Activated CD4-positive, alpha-beta T cell treated with anti-CD3 and anti-CD28 coated beads for 1 hour (primary cell): ENCODE measurements at places on chromosomes 12 and 14.

DNA sequence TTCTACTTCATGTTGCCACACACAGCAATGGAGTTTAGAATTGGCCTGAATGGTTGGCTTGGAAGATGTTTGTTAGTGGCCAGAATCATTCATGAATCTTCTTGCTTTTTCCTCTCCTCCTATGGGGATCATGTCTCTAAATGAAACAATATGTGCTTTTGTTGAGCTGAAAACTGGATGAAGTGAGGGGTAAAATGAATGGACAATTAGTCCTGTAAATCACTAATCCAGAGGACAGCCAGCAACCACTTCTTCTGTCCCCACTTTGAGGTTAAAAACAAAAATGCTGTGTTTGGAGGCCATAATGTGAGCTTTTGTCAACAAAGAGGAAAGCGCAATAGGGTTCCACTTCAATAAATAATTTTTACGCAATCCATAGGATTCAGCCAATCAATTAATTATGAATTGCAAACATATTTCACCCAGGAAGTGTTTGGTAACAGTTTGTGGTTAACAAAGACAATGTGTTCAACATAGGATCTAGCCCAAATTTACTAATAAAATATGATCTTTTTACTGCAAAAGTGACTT is 30.3 kb upstream of the AMIGO2 start:
- DNase-seq = no peak

DNA sequence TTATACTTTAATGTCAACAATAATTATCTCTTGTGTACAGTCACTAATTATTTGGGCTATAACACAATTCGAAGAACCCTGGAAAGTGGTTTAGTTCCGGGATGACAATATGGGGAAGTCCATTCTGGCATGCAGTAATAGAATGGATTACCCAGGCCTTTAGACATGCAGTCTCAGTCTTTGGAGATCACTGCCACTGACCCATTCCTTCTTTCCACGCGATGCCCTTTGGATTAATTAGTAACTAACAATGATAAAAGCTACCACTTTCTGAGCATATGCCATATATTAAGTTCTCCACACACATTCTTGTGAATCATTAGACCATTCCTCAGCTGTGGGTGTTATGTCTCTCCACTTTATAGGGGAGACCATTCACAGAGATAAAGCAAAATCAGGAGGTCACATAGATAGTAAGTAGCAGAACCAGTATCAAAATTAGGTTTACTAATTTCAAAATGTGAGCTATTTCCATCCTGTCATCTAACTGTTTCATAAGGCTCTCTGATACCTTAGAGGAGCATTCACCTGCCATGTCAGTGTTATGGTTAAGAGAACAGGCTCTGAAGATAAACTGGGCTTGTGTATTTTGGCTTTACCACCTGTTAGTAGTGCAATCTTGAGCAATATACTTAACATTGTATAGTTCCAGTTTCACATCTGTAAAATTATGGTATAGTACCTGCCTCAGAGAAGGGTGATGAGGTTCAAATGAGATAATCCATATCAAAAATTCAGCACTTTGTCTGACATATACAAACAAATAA is 27.2 kb upstream of the KCNJ8 start:
- DNase-seq = no peak

- DNase-seq = no peak
Measured at GRCh38 chr12:63894132-63894531, 49.6 kb downstream of the SRGAP1 start.

DNA sequence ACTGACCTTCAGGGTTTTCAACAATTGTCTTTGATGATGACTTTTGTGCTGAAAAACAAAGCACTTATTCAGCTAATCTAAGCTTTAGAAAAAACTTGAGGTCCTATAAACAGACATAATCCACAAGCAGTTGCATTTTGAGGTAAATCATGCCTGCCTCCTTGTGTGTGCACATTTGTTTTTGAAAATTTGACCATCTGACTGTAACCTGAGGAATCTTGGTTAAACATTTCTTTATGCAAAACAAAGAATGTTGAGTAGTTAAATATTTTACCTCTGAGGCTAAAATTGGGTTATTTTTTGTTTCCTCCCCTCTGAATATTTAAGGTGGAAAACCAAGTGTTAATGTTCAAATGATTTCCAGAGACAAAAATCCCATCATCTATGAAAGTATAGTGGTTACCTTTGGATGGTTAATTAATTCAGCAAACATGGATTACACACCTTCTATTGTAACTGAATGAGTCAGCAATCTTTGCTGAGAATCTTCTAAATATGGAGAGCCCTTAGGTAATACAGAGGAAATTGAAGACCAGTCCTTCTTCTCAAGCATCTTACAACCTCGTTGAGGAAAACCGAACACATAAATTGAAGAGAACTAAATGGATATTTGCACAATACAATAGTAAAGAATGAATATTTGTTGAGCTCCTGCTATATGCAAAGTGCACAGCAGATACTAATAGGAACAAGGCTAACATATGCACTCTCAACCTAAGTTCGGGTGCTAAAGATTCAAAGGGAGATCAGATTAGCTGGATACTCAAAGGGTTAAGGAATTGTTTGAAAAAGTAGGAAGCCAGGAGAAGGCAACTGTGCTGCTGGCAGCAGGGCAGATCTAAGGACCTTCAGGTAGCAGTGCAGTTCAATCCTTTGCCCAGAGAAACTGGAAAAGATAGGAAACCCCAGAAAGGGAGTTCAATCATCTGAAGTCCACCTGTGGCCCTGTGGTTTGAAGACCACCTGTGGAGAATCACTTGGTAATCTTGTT is 115.2 kb downstream of the BMP4 start:
- no peak for DNase-seq

- no peak for DNase-seq
Measured at GRCh38 chr12:91964501-91964900, 181.1 kb downstream of the BTG1 start.

- DNase-seq = peak; percentile 33
Measured at GRCh38 chr14:23321572-23322547, 603 bp downstream of the PABPN1 start.

- no peak for DNase-seq
Measured at GRCh38 chr12:26740348-26740747, 92.6 kb downstream of the ITPR2 start.

DNA sequence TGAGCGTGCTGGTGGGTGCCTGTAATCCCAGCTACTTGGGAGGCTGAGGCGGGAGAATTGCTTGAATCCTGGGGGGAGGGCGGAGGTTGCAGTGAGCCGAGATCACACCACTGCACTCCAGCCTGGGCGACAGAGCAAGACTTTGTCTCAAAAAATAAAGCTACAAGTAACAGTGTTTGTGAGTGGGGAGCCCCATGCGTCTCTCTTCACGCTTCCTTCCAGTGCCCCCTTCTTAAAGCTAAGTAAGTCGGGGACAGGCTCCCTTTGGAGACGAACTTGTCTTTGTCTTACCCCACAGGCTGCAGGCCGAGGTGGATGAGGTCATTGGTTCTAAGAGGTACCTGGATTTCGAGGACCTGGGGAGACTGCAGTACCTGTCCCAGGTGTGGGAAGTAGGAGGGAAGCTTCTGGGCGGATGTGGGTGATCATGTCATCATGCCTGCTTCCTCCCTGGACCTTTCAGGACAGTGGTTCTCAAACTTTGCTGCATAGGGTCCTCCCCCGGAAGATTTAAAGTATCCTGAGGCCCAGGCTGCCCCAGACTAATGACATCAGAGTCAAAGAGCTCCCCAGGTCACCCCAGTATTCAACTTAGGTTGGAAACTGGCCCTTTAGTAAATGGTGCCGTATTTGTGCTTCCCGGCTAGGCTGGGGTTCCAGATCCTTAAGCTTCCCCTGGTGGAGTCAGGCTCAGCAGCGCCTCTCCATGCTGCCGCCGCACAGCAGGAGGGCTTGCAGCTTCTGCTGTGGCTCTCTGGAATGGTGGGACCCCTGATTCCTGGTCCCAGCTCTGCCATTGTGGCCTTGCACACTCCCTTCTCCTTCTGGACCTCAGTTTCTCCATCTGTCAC is 37.1 kb downstream of the CYP46A1 start:
- DNase-seq = no peak

DNA sequence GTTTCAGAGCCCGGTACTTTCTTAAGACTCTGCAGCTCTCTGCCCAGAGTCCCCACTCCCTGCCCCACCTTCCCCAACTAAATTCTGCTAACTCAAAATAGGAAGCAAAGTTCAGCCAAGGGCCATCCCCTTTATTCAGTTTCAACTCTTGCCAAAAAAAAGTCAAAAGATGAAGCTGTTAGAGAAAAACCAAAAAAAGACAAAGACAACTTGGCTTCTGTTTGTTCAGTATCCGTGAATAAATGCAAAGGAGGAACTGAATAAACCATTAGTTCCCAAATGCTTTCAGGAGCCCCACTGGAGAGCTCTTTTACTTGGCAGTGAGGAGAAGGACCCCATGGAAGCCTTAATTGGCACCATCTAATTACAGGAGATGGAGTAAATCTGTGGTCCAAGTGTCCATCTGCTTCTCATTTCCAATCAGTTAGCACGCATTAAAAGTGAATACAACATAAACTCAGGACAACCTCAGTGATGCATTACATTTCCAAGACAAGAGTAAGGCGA is 155.4 kb upstream of the GZMB start:
- DNase-seq = no peak

DNA sequence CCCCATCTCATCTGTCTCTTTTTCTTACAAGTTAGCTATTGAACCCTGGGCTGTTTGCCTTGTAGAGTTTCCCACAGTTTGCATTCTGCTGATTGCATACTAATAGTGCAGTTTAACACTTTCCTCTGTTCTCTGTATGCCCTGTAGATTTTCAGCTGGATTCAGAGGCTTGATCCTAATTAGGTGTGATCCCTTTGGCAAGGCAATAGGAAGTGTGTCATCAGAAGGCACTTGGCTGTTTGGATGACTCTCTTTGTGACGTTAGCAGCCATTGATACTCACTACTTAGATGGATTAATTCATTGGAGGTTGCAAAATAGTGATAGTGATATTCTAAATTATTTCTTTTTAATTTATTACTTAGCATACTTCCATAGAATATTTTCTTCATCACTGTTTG is 33.6 kb downstream of the FUT8 start:
- no peak for DNase-seq

DNA sequence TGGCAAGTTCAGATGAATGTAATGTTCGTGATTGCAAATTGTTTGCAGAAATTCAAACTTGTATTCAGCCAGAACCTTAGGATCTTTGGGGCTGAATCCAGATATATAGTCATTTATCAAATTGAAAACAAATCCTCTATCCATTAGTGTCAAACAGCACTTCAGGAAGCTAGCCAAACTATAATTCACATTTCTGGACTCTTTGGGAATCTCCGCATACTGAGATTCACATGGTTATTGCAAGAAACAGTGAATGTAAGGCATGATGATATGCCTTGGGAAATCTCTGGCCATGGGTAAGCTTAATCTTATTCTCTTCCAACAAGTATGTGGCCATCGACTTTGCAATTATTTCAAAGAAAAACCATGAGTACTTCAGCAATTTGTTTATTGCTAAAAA is 98.5 kb downstream of the KLHL28 start:
- DNase-seq = no peak

- DNase-seq = no peak
Measured at GRCh38 chr12:113040722-113041171, 15.8 kb upstream of the DTX1 start.

GRCh38 chr14:102731871-102732800 is 45.1 kb upstream of the TRAF3 start:
- no peak for DNase-seq

- no peak for DNase-seq
Measured at GRCh38 chr12:53930591-53931255, 7.9 kb upstream of the HOXC13 start.

DNA sequence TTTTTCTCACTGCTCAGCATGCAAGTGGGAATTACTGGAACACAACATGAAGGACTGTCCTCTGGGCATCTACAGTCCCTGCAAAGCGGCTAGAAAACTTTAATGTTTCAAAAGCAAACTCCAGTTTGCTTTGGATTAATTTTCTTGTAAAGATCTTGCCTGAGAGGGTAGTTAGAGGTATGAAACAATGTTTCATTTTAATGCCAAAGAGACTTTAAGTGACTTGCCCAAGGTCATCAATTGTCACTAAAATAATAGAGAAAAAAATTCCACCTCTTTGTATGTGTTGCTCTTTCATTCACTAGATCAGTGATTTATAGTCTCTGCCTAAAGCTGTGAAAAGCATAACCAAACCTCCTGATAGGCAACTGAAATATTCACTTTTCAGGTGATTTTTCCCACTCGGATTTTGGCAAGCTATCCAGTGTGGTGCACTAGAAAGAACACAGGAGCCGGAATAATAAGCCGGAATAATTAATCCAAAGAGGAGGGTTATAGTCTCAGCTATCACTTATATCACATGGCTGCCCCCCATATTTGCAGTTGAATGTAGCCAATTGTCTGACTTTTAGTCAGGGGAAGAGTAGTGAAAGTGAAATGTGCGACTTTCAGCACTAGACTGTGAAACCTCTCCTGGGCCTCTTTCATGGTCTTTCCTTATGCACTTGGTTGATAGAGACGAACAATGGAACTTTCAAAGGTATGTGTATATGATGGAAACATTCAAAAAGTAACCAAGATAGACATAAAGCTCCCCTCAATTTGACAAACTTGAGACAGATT is 107.7 kb downstream of the SLC6A15 start:
- DNase-seq = no peak

DNA sequence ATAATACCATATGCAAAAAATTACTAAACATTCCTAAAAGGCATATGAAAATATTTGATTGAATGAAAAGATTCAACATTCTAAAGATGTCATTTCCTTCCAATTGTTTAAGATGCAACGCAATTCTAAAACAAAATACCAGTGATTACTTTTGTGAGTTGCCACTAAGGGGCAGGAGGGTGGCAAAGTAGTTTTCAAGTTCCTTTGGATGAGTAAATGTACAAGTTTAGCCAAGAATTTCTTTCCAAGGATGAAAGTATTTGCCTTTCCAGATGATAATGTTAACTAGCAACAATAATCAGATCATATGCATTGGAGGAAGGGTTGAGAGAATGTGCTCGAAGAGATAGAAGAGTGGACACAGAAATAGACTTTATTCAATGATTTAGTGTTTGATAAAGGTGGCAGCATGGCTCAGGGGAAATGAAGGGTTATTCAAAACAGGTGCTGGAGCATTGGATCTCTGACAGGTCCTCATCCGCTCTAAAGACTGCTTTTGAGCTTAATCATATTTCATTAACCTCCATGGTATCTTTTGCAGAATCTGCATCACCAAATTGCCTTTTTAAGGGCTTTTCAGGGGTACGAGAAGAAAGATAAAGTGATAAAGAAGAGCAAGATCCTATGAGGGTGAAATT is 678.5 kb upstream of the TBX3 start:
- DNase-seq = no peak

DNA sequence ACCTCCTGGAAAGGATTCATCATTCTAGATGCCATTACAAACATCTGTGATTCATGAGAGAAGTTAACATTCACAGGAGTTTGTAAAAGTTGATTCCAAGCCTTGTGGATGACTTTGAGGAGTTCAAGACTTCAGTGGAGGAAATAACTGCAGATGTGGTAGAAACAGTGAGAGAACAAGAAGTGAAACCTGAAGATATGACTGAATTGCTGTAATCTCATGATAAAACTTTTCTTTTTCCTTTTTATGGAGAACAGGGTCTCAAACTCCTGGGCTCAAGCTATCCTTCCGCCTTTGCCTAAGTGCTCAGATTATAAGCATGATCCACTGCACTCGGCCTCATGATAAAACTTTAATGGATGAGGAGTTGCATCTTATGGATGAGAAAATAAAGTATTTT is 64.5 kb upstream of the GTF2A1 start:
- no peak for DNase-seq
